NCI-H2029 (cell line): ENCODE measurements at places on chromosomes 13 and 19.

DNA sequence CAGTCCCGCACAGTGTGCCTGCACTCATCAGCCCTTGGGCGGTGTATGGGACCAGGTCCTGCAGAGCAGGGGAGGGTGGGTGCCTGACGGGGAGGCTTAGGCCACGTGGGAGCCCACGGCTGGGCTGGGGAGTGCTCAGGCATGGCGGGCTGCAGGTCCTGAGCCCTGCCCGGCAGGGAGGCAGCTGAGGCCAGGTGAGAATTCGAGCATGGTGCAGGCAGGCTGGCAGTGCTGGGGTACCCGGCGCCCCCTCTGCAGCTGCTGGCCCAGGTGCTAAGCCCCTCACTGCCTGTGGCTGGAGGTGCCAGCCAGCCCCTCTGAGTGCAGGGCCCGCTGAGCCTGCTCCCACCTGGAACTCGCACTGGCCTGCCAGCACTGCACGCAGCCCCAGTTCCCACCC is 630.9 kb upstream of the PCDH20 start:
- DNase-seq = no peak

GRCh38 chr13:92074658-92075057 is 676.2 kb downstream of the GPC5 start:
- DNase-seq = no peak

GRCh38 chr13:68481130-68481529 is 1251.0 kb upstream of the PCDH9 start:
- no peak for DNase-seq

GRCh38 chr19:14414926-14415690 is 4.0 kb downstream of the DDX39A start:
- DNase-seq = no peak

GRCh38 chr19:50703915-50704796 is 15.4 kb downstream of the SHANK1 start:
- no peak for DNase-seq

- no peak for DNase-seq
Measured at GRCh38 chr19:47741544-47742140, 3.7 kb upstream of the NOP53 start.

- DNase-seq = no peak
Measured at GRCh38 chr19:31350693-31351055, 1.4 kb upstream of the TSHZ3 start.

- no peak for DNase-seq
Measured at GRCh38 chr13:64278493-64278892, 2862.8 kb upstream of the PCDH20 start.

DNA sequence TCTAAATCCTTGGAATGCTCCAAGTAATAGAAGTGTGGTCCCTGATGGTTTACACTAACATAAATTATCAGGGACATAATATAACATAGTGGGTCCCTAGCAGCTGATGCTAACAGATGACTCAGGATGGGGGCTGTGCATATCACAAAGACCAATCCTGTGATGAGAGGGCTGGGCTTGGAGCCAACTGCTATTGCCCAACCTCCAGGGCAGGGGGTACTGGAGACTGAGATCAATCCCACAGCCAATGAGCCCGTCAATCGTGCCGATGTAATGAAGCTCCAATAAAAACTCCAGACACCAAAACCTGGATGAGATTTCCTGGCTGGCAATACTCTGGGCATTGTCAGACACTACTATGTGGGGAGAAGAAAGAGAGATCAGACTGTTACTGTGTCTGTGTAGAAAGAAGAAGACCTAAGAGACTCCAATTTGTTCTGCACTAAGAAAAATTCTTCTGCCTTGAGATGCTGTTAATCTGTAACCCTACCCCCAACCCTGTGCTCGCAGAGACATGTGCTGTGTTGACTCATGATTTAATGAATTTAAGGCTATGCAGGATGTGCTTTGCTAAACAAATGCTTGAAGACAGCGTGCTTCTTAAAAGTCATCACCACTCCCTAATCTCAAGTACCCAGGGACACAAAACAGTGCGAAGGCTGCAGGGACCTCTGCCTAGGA is 33.4 kb downstream of the ABCC4 start:
- no peak for DNase-seq

GRCh38 chr13:60331249-60332012 is 65.6 kb upstream of the TDRD3 start:
- DNase-seq = no peak

DNA sequence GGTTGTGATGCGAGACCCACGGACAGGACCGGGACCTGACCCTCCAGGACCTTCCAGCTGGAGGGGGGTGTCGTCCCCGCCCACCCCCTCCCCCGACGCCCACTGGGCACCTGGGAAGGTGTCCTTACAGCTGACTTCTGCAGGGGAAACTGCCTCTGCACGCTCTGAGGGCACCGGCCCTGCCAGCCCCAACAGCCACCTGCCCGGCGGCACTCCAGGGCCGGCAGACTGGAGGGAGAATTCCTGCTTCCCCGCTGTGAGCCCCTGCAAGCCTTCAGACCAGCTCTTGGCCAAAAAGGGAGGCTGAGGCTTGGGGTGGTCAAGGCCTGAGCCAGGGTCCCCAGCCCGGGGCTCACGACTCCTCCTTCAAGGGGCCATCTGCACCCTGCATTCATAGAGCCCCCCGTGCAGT is 1.2 kb downstream of the CNN2 start:
- DNase-seq = no peak

DNA sequence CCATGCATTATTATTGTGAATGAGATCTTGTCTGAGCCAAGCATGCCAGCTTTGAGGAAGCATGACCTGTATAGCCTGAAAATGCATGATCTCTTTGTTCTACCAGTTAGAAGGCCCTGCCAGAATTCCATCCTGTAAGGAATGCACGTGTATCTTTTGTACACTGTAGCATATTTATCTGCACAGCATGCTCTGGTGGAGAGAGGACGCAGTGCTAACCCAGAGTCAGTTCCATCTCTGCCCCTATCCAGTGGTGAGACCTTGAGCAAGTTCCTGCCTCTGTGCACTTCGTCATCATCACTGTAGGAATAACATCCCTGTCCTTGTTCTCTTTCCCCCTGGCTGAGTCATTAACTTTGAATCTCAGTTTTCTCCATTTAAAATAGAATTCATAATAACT is 233.8 kb downstream of the SLC7A1 start:
- DNase-seq = no peak

- no peak for DNase-seq
Measured at GRCh38 chr13:41361491-41361890, 50.4 kb downstream of the NAA16 start.

DNA sequence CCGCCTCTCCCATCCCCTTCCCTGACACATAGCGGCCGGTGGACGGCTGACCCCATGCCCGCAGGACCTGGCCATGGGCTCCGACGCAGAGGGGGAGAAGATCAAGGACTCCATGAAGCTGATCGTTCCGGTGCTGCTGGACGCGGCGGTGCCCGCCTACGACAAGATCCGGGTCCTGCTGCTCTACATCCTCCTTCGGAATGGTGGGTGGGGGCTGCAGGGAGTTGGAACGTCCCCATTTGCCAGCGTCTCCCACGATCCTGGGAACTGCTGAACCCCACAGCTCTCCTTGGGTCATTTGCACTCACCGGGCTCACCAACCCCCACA is 7.6 kb downstream of the STXBP2 start:
- no peak for DNase-seq

DNA sequence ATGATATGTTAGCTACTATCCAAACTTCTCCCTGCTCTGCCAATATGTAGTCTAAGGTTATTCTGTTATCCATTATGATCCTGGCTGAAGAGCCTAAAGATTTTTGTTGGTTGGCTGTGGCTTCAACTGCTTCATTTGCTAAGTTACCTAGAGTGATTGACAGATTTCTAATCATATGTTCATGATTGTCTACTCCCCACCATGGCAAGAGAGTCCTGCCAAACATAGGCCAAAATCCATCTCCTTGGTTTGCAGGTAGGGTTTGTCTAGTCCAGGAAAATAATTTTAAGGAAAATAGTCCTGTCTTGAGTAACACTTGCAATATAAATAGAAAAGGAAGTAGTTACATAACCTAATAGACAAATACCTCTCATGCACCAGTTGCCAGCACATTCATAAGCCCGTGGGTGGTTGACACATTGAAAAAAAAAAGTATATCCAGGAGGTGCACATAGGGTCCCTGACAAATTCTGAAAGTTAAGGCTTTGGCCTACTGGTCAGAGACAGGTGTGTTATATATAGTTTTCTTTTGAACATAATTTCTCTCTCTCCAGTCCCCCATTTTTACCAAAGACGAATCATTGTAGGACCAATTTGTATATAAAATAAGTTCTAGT is 5.4 kb upstream of the CBY2 start:
- no peak for DNase-seq

DNA sequence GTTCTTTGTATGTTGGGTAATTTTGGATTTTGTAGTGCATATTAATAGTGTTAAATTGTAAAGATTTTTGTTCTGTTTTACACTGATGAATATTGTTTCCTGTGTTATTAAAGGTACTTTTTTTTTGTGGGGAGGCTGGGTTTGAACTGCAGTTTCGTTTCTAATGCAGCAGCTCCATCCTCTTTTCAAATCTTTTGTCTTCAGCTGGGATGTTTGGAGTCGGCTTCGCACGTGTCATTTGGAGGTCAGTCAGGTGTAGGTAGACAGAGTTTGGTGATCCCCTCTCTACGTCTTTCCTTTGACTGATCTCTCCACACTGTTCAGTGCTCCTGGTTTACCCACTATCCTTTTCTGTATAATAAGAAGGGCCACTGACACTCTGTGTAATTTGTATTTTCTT is 30.3 kb downstream of the TDRD3 start:
- no peak for DNase-seq

GRCh38 chr13:100860866-100861265 is 186.3 kb upstream of the TMTC4 start:
- DNase-seq = no peak

DNA sequence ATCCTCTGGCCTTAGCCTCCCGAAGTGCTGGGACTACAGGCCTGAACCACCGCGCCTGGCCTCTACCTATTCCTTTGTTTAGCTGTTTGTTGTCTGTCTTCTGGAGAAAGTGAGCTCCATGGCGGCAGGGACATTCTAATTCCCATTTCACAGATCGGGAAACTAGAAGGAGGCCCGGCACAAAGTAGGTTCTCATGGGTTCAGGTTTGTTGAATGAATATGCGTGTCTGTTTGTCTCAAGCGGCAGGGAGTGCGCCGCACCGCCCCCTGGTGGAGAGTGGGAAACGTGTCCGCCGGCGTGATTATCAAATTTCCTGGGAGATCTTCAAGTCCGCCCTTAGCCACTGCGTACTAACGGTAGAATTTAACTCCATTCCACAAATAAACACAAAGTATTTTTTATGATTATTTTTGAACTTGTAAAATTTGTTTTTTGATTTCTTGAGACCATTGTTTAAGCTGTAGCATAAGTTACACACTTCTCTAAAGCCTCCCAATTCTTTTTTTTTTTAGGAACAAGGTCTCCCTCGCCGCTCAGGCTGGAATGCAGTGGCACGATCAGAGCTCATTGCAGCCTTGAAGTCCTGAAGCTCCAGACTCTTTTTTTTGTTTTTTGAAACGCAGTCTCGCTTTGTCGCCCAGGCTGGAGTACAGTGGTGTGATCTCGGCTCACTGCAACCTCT is 8.9 kb upstream of the CCDC9 start:
- DNase-seq = peak; percentile 28

DNA sequence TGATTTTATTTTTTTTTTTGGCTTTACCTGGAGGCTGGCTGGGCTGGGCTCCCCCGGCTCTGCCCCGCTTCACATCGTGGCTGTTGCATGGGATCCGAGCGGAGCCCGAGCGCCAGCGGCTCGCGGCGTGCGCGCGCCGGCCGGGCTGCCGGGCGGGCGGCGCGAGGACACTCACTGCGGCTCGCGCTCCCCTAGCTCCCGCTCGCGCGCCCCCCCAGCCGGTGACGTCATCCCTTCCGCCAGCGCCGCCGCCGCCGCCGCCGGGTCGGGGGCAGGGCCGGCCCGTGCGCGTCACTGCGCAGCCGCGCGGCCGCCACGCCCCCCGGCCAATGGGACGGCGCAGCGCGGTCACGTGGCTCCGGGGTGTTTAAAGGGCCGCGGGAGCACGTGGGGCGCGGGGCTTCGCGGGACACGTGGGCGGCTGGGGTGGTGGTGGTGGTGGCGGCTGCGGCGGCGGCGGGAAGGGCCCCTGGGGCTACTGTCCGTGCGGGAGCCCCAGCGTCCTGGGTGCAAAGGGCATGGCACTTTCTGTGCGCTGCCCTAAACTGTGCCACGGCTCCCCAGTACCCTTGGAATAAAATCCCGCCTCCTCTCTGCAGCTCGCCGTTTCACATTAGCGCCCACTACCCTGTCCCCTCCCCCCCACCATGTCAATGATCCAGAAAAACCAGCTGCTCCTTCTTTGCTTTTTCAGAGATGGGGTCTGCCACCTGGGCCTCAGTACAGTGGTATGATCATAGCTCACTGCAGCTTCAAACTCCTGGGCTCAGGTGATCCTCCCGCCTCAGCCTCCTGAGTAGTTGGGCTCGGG is at the start of gene PTPRS:
Gene PTPRS (minus strand): TSS at position 176 of the 811 bp plus-strand sequence. CDS start 54,672 bp downstream, outside the sequence.
- peak; percentile 86 for DNase-seq

- DNase-seq = no peak
Measured at GRCh38 chr13:75299913-75300862, 181.8 kb downstream of the TBC1D4 start.

DNA sequence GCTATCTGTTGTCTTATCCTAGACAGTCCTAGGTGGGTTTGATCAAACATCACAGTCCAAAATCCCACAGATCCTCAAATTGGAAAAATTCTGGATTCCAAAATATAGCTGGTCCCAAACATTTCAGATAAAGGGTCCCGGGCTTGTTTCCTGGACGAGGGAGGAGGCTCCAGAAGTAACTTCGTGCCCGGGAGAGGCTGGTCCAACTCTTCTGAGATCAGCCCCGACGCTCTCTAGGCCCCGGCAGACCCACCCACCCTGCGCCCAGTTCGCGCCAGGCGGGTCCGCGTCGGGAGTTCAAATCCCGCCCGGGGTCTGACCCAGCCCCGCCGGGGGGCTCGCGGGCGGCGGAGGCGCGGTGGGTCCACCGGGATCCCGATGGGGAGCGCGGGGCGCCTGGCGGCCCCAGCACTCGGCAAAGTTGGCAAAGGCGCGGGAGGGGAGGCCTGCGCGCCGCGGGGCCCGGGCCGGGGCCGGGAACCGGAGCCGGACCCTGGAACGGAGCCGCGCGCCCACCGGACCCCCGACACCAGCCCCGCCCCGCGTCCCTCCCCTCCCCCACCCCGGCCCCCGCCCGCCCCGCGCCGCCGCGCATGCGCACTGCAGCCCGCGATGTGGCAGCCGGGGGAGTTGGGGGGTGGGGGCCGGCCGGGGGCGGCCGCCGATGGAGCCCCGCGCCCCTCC is 513 bp downstream of the MIER2 start:
- DNase-seq = no peak

DNA sequence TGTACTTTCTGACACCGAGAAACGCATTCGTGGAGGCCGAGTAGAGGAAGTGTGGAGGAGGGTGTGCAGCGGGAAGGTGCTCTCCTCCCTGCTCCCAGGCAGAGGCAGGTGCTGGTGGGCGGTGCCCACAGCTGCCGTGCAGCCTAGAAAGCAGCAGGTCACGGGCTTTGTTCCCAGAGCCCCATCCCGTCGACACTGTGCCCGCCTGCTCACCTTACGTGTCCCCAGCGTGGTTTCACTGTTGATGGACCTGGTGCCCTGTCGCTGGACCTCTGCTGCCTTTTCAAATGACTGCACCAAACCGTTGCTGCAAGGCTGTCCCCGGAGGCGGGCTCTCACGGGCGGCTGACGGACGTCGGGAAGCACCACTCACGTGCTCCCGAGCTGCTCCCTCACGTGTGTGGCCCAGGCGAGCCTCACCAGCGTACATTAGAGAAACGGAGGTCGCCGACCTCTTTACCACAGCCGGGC is 20.8 kb downstream of the PLEKHJ1 start:
- DNase-seq = no peak
